Fibroblast of skin of left biceps (primary cell): ENCODE measurements at places on chromosomes 2 and 18.
A peak's percentile ranks its signal among the peaks of the same experiment; 100 is the strongest.

GRCh38 chr2:201344663-201345366 is 12.3 kb downstream of the FLACC1 start:
- no peak for DNase-seq

- no peak for DNase-seq
Measured at GRCh38 chr2:235530735-235531134, 36.9 kb downstream of the AGAP1 start.

DNA sequence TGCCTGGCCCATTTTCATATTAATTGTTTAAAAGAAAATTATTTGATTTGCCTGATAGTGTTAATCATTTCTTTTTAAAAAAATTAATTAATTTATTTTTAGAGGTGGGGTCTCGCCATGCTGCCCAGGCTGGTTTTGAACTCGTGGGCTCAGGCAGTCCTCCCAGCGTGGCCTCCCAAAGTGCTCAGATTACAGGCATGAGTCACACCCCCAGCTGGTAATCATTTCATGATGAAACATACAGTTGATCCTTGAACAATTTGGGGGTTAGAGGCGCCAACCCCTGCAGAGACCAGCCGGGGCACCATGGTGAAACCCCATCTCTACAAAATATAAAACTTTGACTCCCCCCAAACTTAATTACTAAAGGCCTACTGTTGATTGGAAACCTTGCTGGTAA is 7.9 kb downstream of the GPN1 start:
- DNase-seq: no peak

GRCh38 chr2:217899231-217900009 is 103.4 kb downstream of the TNS1 start:
- peak; percentile 34 for DNase-seq

GRCh38 chr2:19474128-19474527 is 115.7 kb upstream of the OSR1 start:
- peak; percentile 62 for DNase-seq

DNA sequence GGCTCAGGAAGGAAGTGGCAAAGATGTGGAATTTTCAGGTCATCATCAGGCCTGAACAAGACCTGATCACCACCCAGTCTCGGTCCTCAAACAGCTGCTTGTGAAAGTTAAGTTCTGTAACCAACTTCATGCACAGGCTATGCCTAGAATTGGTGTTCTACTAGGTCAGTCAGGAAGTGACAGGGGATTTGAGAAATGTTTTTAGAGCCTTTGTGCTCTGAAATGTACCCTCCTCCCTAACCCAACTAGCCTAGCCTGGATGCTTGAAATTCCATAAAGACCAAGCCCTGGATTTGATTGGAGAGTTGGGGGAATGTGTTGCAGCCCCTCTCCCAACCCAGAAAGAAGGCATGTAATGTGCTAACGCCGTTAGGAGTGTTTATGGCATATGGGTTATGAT is 63.3 kb downstream of the TGOLN2 start:
- DNase-seq: no peak
